ENCODE measurements at places on chromosomes 1 and 21.
A peak's percentile ranks its signal among the peaks of the same experiment; 100 is the strongest.

- peak; percentile 22 for DNase-seq
These were observed 46.1 kb downstream of the PUM1 start for GRCh38 chr1:31019401-31019800.

DNA sequence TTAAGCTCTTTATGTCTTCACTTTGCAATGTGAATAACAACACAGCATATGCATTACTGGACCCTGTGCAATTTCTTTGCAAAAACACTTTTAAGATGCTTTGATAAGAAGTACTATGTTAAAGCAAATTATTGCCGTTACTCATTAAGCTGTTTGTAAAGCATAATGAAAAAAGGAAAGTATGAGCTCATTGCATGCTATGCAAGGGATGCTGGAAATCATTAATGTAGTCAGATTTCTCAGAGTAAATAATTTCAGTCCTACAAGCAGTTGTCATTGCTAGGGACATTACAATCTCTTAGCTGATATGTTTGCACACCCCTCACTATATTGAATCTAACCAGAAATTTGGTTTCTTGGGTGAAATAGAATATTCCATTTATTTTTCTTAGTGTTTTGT is 982.5 kb upstream of the ADGRL2 start:
- no peak for DNase-seq

- no peak for DNase-seq
These were observed 1.1 kb downstream of the SPOCD1 start for GRCh38 chr1:31814631-31815306.

DNA sequence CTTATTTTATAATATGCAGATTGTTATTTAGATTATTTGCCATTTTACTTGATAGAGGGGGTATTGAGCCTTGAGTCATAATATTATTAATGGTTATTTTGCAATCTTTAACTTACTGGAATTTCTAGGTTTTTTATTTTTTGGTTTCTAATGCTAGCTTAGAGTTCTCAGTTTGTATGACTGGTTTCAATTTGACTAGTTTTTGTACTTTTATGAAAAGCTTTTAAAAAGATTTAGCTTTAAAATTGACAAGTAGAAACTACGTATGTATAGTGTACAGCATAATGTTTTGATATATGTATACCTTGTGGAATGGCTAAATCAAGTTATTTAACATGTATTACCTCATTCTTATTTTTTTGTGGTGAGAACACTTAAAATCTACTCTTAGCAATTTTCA is 41.5 kb downstream of the CEP350 start:
- DNase-seq: no peak

GRCh38 chr21:38325731-38326420 is 69.1 kb downstream of the KCNJ15 start:
- DNase-seq: no peak

GRCh38 chr1:109239409-109240068 is 9.8 kb upstream of the CELSR2 start:
- peak; percentile 50 for DNase-seq

GRCh38 chr1:38806090-38806489 is 53.5 kb downstream of the RRAGC start:
- DNase-seq: no peak

- no peak for DNase-seq
These were observed 86.1 kb upstream of the CYYR1 start for GRCh38 chr21:26659182-26659581.

GRCh38 chr1:53590531-53591515 is 131.6 kb downstream of the DMRTB1 start:
- peak; percentile 20 for DNase-seq

- no peak for DNase-seq
These were observed 34.7 kb upstream of the POFUT2 start for GRCh38 chr21:45322231-45322959.

GRCh38 chr1:69967245-69967766 is 238.1 kb downstream of the LRRC40 start:
- DNase-seq: peak; percentile 42

DNA sequence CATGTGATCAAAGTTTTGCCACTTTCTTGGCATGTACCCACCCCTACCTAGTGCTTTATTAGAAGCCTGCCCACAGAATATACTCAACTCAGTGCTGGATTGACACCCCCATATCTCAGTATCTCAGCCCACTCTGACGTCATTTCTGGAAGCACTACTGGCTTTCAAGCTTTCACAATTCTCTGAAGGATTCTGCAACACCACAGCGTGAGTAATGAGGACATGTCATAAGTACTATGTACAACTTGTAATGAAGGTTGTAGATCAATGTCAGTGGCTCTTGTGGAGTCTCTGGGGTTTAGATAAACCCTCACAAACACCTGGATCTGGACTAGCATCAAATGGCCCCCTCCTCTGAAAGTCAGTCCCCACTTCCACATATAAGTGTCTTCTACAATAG is 57.2 kb downstream of the TNFSF4 start:
- peak; percentile 98 for DNase-seq

- no peak for DNase-seq
These were observed 6.6 kb downstream of the CCDC30 start for GRCh38 chr1:42469727-42470126.

DNA sequence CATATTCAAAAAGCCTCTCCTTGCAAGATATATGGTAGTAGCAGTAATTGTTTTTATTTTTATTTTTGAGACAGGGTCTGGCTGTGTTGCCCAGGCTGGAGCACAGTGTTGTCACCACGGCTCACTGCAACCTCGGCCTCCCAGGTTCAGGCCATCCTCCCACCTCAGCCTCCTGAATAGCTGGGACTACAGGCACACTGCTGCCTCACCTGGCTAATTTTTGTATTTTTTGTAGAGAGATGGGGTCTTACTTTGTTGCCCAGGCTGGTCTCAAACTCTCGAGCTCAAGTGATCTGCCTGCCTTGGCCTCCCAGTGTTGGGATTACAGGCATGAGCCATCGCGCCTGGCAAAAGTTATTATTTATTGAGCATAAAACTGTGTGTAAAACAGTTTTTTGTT is 38.4 kb downstream of the SLC66A1 start:
- DNase-seq: no peak

DNA sequence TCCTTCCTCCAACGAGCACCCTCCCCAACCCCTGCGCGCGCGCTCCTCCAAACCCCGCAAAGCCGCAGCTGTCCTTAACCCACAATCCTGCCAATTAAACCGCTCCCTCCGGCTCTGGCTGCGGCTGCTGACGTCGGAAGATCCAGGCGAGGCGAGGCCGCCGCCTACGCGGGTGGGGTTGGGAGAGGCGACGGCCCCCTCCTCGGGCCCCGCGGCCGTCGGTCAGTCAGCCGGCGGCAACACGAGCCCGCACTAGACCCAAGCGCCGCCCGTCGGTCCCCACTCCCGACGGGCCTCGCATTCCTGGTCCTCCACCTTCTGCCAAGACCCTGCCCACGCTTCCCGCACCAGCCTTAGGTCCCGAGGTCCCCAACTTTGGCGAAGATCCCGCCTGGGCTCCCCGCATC is 75.4 kb downstream of the VWA5B1 start:
- no peak for DNase-seq

DNA sequence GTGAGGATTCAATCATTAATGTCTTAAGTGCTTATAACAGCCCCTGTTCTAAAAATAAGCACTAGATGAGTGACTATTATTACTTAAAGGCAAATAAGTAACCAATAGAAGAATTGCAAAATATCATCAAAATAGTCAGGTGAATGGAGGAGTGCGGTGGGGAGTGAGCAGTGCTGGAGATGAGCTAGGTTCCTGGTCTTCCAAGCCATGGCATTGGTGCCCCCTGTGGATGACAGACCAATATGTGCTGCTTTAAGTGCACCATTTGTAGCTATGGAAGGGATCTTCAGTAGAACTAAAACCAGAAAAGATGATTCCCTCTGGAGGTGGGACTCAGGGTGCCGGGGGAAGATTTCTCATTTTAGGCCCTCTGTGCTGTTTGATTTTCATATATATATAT is 46.1 kb upstream of the SLC30A1 start:
- DNase-seq: peak; percentile 14

- peak; percentile 85 for DNase-seq
These were observed 9.5 kb upstream of the PADI3 start for GRCh38 chr1:17239420-17239819.

DNA sequence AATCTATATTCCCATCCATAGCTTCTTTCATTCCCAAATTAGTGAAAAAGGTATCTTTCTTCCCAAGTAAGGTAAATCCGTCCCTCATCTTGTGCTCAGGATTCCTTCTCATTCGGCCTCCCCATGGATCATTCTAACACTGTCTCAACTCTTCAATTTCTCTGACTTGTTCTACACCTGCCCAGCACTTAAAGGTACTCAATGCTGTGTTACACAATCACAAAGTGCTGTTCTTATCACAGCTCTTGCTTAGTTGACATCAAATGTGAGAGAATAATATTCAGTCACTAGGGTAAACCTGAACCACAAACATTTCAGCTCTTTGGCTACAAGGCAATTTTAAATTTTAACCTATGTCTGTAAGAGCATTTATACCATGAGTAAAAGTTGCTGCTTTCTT is 94.8 kb downstream of the DIRAS3 start:
- no peak for DNase-seq

DNA sequence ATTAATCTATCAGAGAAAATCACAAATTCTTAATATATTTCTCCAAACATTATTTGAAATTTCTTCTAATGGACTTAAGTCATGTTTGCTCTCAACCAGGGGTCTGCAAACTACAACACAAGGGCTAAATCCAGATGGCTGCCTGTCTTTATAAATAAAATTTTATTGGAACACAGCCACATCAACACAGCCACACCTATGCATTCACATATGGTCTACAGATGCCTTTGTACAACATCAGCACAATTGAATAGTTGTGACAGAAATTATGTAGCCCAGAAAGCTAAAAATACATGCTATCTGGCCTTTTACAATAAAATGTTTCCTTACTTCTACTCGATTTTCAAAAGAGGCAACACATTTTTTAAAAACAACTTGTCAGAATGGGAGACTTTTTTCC is 103.9 kb downstream of the DPYD start:
- DNase-seq: no peak

- no peak for DNase-seq
These were observed 62.2 kb upstream of the RUNX3 start for GRCh38 chr1:24992124-24992760.

DNA sequence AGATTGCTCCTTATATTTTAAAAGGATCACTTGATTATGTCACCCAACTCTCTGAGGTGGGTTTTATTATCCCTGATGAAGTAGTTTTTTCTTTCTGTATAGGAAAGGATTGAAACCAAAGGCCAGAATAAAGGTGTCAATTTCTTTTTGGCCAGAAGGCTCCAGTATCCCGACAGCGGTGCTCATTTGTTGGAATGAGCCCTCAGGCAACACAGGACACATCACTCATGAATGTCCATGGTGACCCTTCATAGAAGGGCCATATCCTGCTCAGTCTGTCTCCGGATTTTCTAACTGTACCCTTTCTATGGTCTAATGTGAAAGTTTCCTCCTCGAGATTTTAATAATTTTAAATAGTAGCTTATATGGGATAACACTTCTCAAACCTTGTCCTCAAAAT is 171.3 kb upstream of the USP24 start:
- DNase-seq: no peak

GRCh38 chr1:149937759-149938158 is 1.1 kb upstream of the MTMR11 start:
- DNase-seq: no peak

- DNase-seq: no peak
These were observed 139.5 kb upstream of the SAMSN1 start for GRCh38 chr21:14685568-14685967.

DNA sequence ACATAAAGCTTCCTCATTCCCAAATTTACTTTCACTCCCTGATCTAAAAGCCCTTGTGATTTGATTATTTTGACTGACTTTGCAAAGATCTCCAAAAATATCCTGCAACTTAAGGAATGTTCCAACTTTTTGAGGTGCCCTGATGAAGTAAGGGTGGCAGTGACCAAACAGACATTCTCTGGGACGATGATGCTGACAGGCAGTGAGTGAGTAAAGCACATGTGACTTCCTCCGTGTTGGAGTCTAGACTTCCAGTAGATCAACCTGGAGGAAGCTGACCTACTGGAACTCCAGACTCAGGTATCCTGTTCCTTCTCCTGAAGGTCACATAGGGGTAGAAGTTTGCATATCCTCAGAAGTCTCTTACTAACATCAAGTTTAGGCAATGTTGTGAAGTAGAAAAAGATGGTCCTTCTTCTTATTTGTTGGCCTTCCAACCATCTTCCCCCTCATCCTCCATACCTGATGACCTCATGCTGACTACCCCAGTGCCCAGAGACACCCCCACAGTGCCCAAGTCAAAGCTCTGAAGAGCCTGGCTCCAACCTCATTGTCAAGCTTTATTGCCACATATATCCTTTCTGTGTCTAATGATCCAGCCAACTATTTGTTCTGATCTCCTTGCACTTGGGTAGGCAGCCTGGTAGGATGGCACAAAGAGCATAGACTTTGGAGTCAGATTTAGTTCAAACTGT is 16.0 kb downstream of the TNFSF4 start:
- no peak for DNase-seq

DNA sequence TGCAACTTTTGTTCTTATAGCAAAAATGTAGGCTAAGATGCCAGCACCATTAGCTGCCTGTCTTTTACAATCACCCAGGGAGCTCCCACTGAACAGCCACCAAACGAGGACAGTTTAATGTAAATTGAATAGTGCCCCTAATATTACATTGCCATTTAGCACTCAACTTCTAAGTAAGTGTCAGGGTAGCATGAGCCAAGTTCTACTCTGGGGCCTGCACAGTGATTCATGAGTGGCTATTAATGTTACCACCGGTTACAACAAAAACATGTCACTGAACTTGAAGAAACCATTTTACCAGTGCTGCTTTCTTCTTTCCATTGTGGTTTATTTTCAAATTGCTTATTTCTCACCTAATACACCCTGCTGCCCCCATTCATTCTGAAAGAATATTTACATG is 295.6 kb upstream of the RRP15 start:
- DNase-seq: no peak

DNA sequence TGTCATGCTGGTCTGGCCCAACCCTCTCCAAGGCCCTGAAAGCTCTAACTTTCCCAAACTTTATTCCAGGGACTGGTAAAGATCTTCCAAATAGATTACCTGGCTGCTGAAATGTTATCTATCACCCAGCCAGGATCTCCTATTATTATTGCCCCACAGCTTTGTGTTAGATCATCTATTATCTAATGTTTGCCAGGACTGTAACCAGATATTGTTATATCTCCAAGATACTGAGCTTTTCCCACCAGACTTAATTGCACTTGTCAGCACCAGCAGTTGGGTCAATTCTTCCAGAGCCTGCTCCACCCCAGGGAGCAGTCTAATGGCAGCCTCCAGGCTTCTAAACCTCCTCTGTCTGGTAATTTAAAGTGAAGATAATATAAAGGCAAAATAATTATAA is 59.1 kb downstream of the PRDX6 start:
- DNase-seq: no peak
